ENCODE measurements at places on chromosomes 7 and 10.

- no peak for DNase-seq
Measured at GRCh38 chr10:79005126-79005810, 63.5 kb upstream of the ZMIZ1 start.

- DNase-seq = no peak
Measured at GRCh38 chr7:69115788-69116187, 482.5 kb upstream of the AUTS2 start.

- DNase-seq = no peak
Measured at GRCh38 chr10:71965623-71966022, 1.4 kb downstream of the CHST3 start.

- DNase-seq = peak; percentile 19
Measured at GRCh38 chr10:44922796-44923545, 11.8 kb downstream of the TMEM72 start.

GRCh38 chr10:7098160-7098762 is 312.6 kb downstream of the SFMBT2 start:
- no peak for DNase-seq

DNA sequence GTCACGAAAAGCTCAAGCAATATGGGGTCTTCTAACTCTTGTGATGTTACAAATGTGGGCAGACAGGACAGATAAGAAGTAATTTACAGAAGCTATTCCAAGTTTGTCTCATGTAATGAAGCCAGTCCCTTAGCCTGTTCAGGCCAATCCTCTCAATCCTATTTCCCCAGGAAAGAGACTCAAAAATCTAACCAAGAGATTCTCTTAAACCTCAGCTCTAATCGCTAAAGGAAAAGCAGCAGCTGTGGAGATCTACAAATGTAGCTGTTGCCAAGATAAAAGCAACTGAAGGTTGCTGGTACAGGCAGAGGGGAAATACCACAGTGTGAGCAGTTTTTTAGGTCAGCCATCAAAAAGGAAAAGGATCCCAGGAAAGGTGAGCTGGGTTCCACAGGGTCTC is 39.3 kb downstream of the ANK3 start:
- DNase-seq = no peak

GRCh38 chr7:128830231-128831177 is at the start of gene FLNC:
FLNC (plus strand) TSS chr7:128830406; CDS start chr7:128830638, 232 bp downstream.
- DNase-seq = no peak

- no peak for DNase-seq
Measured at GRCh38 chr7:523347-524336, 4.0 kb upstream of the PDGFA start.

DNA sequence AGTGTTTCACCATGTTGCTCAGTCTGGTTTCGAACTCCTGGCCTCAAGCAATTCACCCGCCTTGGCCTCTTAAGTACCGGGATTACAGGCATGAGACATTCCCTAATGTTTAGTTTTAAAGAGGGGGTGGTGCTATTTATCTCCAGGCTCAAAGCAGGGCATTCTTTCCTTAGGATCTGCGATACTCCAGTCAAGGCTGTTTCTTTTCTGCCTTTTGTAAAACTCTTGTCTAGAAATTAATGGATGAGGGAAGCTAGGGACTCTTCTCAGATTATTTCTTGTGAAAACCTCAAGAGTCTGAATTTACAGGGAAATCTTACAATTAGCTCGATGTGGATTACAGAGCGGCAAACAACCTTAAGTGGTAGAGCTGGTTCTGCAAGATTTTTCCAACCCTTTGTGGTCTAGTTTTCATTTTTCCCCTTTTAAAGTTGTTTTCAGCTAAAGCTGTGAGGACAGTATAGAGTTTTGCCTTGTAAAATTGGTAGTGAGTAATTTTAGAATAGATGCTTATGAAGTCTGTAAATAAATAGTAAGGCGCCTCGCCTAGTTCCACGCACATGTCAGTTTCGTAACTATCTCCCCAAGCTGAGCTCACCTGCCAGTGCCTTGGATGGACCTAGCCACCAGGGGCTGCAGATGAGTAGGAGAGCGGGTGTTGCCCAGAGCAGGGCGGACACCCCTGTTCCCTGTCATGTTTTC is 53.1 kb downstream of the CUX1 start:
- no peak for DNase-seq

- no peak for DNase-seq
Measured at GRCh38 chr7:40551685-40552576, 417.1 kb downstream of the SUGCT start.

- DNase-seq = no peak
Measured at GRCh38 chr10:97889461-97890265, 40.0 kb downstream of the GOLGA7B start.

- DNase-seq = no peak
Measured at GRCh38 chr7:6618621-6619020, 3.2 kb downstream of the ZNF853 start.

DNA sequence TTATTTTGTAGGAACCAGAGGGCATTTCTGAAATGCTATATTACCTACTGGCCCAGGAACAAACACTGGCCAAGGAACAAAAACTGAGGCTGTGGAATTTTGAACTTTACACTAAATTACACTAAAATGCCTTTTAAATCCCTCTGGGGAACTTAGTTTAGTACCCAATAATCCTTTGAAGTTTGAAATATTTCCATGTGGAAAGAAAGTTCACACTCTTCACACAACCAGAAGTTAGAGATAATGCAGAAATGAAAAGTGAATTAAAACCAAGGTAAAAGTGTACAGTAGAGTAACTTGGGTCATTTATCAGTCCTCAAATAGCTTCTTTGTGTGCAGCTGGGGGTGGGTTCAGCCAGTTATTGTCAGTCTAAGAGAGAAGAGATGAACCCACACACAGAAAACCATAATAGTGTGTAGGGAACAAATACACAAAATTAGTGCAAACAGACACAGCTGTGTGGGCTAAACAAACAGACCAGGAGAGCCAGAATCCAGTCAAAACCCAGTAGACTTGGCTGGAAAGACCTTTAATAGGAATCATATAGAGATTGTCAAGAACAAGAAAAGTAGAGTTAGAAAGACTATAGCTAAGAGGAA is 46.5 kb upstream of the DGKI start:
- no peak for DNase-seq

- DNase-seq = no peak
Measured at GRCh38 chr10:34141032-34141680, 673.9 kb downstream of the PARD3 start.

DNA sequence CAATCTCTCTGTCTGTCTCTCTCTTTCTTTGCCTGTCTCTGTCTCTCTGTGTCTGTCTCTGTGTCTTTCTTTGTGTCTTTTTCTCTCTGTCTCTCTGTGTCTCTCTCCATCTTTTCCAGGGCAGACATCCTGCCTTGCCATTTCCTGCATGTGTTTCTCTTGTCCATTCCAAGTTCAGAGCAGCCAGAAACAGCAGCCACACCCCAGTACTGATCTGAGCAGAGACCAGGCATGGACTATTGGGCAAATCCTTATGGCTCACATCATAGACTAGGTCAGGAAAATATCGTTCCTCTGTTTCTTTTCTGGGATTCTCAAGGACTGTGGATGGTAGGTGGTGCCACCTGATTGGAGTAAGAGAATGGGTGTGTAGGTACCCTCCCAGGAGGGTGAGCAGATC is 95.8 kb downstream of the RAMP3 start:
- DNase-seq = no peak

GRCh38 chr10:128147669-128148068 is 21.4 kb upstream of the MKI67 start:
- no peak for DNase-seq

DNA sequence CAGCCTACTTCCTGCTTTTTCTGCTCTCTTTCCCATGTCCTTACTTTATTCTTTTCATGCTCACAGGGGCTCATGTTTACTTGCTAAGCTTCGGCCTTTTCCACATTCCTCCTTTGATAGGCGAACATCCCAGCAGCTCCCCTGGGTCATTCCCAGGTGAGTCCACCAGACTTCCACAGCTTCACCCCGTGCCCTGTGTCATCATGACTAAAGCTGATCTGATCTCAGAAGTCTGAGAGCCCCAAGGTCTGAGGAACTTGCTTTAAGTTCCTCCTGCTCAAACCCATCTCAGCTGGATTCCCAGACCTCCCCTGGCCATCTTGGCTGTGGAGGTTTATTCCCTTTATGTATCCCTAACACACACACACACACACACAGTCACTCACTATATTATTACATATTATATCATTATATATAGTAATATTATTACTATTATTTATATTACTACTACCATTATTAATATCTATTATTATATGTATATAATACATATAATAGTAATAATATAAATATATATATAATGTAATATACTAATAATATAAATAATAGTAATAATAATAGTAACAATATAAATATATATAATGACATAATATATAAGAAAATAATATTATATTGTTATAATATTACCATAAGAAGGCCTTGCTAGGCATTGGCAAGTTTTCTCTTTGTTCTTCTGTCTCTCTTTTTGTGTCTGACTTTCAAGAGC is 295.9 kb downstream of the PTEN start:
- DNase-seq = no peak

GRCh38 chr10:79077488-79078173 is 8.9 kb downstream of the ZMIZ1 start:
- no peak for DNase-seq

DNA sequence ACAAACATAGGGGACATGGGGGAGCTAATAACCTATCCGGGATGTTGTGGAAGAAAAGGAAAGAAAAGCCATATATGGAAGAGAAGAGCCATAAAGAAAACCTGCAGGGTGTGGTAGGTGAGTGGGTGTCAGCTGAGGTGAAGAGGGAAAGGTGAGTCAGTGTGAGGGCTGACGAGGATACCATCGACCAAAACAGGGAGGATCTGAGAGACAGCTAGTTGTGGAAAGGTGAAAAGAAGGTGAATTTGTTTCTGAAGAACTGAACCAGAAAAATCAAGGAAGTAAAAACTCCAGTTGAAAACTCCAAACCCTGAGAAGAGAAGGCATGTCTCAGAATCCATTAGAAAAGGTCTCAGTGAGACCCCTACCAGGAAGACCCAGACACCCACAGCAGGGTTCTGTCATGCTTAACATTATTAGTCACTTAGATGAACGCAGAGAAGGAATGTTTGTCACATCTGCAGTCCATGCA is 4.1 kb downstream of the BLNK start:
- DNase-seq = no peak

DNA sequence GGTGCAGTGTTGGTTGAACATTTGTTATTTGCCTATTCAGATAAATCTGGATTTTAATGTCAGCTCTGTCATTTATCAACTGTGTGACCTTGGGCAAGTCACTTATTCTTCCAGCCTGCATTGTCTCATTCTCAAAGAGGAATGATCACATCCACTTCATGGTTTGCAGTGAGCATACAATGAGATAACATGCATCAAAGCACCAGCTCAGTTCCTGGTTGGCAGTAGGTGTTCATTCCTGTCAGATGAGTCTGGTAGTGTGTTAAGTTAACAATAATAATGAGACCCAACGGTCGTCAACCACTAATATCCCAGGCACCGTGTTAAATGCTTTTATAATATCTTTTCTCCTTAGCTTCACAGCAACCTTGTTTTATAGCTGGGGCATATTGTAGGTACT is 137.3 kb downstream of the SORCS3 start:
- DNase-seq = no peak

DNA sequence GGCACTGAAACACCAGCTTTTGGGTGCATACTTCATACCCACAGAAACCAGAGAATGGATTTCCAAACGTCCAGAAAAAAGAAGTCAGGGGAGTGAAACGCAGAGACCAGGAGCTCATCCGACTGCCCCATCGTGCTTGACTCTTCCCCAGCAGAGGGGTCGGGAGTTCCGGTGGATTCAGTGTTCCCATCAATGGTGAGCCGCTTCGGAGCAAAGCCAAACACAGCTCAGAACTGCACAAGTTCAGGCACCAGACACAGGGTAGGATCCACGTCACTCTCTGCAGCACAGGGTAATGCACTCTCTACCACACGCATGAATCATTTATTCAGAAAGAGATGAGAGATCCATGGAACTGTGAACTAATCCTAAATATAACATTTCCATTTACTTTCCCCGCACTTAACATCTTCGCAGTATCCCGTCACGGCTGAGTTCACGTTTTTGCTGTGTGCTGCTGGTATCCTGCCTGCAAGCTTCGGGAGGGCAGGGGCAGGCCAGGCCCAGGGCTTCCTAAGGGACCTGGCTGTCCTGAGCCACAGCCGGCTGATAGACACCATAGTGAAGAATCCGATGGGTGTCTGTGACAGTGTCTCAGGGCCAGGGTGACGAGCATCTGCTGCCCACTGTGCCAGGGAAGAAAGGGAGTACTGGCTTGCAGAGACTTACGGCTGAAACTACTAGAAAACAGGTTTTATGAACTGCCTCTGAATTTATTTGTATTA is 545.3 kb downstream of the PTPRN2 start:
- DNase-seq = no peak

GRCh38 chr7:41822259-41822817 is 119.4 kb upstream of the INHBA start:
- no peak for DNase-seq

GRCh38 chr10:772227-772637 is 82.8 kb upstream of the DIP2C start:
- DNase-seq = no peak

DNA sequence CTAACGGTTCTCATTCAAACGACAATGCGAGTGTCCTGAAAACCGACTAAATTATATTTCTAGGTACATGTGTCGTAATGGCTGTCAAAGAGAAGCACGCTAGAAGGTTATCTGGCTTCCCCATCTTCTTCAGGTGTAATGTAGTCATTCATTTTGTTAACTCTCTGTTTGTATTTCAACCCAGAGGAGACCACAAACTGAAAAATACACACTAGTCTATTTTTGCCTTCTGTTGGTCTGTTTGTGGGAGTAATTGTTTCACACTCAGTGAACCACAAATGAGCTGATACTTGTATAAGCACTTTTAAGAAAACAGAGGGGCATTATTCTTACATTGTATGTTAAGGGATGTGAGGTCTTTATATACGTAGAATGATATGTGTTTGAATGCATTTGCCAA is 305.9 kb downstream of the GATA3 start:
- no peak for DNase-seq

Data from ureter (tissue), 1 donor.